ENCODE measurements at places on chromosomes 4 and X.

DNA sequence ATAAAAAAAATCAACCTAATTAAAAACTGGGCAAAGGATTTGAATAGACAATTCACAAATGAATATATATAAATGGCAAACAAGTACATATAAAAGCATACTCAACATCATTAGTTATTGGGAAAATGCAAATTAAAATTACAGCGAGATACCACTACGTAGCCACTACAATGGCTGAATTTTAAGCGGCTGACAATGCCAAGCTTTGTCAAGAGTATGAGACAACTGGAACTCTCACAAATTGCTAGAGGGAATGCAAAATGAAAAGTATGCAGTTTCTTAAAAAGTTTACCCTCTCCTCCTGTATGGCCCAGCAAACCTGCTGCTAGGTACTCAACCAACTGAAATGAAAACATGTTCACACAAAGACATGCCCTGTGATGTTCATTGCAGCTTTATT is 34.8 kb downstream of the ZFP42 start:
- no peak for DNase-seq

- no peak for DNase-seq
These were observed 96.3 kb downstream of the IQCM start for GRCh38 chr4:149719357-149719756.

GRCh38 chr4:38620527-38621027 is 43.4 kb upstream of the KLF3 start:
- DNase-seq: no peak

DNA sequence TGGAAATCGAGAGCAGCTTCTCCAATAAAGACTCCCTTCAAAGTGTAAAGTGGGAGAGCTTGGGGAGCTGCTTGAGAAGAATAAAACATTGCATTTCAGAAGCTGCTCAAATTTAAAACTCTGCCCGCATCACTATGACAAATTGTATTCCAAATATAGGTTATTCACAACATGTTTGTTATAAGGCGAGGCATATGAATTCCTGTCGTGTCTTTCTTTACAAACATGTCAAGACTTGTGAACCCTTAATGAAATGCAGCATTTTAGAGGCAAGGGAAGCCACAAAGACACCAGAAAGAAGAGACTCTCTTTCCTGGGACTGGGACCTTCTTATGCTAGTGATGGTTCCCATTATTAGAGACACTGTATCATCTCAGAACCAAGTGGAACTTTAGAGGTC is 311.2 kb downstream of the DHX15 start:
- no peak for DNase-seq

DNA sequence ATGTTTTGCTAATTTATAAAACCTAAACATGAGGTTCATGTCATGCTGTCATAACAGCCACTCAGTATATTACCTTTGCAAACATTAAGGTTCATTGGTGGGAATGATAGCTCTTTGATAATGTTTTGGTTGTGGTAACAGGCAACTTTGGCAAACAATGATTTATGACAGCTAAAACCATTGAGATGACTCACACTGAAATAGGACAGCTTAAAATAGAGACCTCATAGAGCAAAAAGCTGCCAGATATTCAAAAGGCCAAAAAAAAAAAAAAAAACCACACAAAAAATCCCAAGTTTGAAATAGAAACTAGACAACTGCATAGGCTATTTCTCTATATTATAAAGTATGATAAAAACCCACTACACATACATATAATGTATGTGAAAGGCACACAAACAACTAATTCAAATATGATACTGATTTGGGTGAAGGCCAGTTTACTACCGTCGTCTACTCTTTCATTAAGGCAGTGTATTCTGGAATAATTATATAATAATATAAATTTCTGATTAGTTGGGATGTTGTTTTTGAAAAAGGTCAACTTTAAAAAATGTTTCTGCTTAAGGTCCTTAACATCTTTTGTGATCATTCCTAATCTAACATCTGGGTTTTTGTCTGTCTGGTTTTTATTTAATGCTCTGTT is 646.0 kb upstream of the PITX2 start:
- no peak for DNase-seq

GRCh38 chr4:40403081-40403480 is 67.9 kb downstream of the CHRNA9 start:
- DNase-seq: no peak
